ENCODE measurements at places on chromosomes 12 and 14.
A peak's percentile ranks its signal among the peaks of the same experiment; 100 is the strongest.

DNA sequence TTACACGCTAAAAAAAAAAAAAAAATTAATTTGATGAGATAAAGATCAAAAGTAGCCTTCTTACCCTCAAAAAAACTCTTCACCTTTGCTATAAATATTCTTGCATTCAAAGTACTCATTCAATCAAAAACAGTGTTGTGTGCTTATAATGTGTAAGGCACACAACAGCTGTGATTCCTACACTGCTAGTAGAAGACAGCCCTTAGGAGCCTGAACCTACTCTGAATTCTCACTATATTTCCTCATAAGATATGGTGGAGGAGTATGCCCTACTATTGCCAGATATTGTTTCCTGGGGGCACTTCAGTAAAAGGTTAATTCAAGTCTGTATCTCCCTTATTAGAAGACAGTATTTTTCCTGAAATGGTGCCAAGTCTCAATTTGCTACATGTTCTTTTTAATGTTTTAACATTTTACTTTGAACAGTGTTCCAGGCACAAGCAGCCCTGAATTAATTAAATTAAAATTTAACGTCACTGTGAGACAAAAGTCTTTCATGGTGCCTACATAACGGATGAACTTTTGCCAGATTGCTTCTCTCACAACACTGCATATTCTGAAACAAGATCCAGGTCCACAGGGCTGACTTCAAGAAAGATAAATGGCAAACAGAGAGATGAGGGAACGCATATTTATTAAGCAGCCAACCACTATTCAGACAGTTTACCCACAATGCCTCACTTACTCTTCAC lies 19.3 kb downstream of the PPP2R5E start:
- no peak for DNase-seq

GRCh38 chr12:103771466-103771865 lies 69.6 kb downstream of the NT5DC3 start:
- no peak for DNase-seq

DNA sequence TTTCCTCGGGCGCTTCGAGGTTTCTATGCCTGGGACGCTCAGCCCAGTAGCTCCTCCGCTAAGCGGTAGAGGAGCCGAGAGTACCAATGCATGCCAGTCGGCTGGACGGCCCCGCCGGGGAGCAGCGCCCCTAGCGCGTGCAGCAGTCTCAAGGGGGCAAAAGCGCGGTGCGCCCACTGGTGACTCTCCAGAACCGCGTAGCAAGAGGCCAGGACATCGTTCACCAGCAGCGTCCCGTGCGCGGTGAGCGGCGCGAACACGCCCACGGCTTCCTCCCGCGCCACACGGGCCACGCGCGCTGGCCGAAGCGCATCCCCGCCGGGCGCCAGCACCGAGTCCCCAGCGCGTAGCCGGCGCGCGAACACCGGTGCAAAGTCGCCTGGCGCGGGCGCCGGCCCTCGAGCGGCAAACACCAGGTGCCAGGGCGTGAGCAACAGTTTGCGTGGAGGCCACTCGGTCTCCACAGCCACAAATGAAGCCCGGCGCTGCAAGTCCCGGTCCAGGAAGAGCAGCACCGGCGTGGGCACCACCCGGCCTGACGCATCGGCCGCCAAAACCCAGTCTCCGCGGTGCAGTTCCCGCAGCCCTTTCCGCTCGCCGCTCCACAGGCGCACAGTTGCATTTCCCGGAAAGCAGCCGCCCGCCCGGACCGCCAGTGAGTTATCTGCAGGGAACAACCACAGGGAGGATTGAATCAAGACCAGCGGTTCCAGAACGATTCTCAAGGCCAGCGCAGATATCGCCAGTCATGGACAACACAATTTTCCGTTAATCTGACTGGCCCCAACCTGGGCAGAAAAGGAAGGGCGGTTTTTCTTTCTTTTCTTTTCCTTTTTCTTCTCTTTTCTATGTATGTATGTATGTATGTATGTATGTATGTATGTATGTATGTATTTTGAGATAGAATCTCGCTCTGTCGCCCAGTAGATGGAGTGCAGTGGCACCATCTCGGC lies 4.5 kb downstream of the DHH start:
- no peak for DNase-seq

- no peak for DNase-seq
Observed at GRCh38 chr14:22981876-22982476, 375 bp downstream of the AJUBA start.

GRCh38 chr14:59282378-59282765 lies 93.9 kb downstream of the DAAM1 start:
- no peak for DNase-seq

DNA sequence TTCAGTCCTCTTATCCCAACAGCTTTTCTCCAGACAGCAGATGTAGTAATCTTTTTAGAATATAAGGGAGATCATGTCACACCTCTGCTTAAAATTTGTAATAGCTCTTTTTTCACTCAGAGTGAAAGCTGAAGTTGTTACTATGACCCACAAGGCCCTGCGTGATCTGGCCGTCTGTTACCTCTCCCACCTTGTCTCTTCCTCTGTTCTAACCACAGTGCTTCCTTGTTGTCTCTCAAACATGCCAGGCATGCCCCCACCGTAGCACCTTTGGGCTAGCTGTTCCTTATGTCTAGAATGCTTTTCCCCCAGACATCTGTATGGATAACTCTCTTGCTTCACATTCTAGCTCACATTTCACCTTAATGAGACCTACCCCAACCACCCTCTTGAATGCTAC lies 6.5 kb downstream of the NECAP1 start:
- DNase-seq = no peak

- DNase-seq = no peak
Observed at GRCh38 chr12:125907351-125907750, 842.1 kb downstream of the AACS start.

- no peak for DNase-seq
Observed at GRCh38 chr14:58870961-58871360, 233.2 kb downstream of the DACT1 start.

DNA sequence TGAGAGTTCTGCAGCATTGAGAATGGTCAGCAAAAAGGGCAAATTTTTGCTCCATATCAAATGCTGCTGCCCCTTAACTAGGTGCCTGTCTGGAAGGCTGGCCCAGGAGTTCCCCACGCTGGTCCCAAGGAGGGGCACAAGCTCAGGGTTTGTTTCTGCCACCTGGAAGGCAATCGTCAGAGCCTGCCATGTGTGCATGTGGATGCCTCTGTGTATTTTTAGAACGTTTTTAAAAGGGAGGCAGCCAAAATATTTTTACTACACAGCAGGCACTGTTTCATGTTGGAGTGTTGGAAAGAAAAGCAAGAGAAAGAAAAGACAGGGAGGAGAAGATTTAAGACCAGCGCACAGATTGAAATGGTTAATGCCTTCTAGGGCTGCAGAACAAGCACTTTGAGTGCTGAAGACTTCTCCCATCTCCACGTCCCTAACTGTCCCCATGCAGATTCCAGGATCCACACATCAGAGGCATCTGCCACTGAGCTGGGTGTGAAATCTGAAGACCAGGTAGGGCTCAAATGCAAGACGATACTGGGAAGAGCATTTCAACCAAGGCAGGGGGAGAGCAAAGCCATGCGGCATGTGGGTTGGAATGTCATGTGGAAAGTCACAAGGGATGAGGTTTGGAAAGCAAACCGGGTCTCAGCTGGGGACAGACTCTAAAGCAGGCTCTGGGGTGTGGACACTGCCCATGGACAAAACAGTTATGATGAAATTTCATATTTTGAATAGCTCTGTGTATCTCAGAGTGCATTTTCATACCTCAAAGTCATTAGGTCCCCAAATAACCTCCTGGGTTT lies 557.2 kb downstream of the BCL11B start:
- DNase-seq = no peak

- peak; percentile 63 for DNase-seq
Observed at GRCh38 chr14:95290871-95291431, 28.8 kb downstream of the CLMN start.

DNA sequence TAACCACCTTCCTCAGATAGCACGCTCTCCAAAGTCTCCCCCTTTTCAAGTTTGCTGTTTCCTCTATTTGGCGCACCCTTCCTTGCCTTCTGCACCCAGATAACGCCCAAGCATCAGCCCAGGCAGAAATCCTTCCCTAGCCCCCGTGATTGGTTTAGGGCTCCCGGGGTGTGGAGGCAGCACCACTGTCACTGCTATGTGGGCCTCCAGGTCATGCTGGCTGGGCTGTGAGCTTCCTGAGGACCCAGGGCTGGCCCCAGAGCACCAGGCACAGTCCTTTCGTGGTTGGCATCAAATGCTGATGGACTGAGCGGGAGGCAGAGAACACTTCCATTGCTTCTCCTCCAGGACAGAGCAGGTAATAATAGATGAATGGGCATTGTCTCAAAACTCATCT lies 311.4 kb downstream of the BCL11B start:
- no peak for DNase-seq

DNA sequence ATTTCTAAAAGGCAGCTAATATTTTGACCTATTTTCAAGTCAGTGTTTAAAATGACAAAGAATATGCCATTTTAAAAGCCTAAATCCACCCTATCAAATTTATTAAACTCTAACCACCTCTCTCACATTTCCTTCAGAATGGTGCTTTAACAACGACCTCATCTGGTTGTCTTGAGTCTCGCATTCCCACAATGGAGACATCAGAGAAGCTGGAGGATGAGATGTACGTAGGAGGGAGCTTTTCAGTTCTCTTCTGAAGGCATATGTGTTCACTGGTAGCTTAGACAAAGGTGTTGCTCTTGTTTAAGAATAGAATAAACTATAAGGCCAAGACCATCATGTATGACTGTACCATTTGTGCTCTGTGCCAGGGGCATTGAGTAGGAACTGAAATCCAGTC lies 82.9 kb downstream of the BCL2L14 start:
- DNase-seq = no peak

- DNase-seq = no peak
Observed at GRCh38 chr12:43370263-43370662, 181.7 kb downstream of the ADAMTS20 start.

Data from prostate gland (tissue), 2 donors.